ENCODE measurements at places on chromosomes 3 and 15.

DNA sequence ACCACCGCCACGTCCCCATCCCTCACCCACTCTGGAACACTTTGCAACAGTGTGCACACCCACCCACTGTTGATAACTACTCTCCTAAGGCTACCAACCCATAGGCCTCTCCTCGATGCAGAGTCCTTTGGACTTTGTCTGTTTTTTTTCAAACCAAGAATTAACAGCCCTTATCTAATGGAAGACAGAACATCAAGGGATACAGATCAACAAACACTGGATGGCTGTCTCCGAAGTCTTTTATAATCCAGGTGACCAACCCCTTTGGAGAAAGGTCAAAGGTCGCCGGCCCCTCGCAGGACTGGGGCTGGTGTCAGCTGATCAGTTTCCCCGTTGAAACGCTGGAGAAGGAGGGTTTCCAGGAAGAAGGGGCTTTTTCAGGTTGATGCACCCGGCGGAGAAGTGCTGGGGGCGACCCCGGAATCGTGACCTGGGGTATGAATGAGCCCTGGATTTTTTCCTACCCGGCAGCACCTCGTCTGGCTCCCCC is 532 bp downstream of the B4GALT4 start:
- peak; percentile 24 for DNase-seq

DNA sequence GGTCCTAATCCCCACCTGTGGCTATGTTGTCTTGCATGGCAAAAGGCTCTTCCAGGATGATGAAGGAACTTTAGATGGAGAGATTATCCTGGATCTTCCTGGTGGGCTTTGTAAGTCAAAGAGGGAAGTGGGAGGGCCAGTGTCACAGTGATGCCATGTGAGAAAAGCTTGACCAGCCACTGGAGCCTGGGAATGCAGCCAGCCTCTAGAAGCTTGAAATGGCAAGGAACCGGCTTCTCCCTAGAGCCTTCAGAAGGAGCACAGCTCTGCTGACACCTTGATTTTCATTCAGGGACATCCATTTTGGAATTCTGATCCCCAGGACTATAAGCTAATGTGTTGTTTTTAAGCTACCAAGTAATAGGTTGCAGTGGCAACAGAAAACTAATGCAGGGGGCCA is 58.3 kb downstream of the CLEC3B start:
- no peak for DNase-seq

- peak; percentile 44 for DNase-seq
These were observed 583 bp upstream of the C3orf49 start for GRCh38 chr3:63818282-63819150.

- no peak for DNase-seq
These were observed 81.3 kb downstream of the CHL1 start for GRCh38 chr3:277873-278272.

DNA sequence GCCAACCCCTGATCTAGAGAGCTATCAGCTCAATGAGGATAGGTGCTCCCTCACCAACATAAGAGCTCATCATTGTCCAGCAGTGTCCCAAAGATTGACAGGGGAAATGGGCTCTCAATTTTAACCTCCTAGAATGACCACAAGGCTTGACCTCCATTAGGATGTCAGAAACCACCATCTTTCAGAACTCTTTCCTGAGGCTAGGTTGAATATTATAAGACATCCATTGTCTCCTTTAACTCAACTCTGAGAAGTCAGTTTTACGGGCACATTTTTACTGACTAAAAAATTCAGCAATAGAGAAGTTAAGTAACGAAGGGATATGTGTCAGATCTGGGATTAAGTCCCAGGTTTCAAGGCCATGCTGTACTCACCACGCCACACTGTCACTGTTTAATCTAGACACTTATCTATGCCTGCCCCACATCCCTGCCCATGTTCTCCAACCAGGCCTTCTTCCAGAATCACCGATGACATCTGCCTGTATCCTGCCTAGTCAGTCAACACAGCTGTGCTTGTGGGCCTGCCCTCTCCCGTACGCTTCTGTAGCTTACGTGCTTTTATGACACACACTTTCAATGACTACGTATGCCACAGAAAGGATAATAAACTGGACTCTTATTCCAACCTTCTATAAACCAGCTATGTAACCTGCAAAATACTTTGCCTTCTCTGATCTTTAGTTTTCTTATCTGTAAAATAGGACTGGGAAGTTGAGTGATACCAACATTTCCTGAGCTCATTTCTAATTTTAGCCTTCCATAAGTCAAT is 17.1 kb upstream of the MUC13 start:
- DNase-seq, result no peak

DNA sequence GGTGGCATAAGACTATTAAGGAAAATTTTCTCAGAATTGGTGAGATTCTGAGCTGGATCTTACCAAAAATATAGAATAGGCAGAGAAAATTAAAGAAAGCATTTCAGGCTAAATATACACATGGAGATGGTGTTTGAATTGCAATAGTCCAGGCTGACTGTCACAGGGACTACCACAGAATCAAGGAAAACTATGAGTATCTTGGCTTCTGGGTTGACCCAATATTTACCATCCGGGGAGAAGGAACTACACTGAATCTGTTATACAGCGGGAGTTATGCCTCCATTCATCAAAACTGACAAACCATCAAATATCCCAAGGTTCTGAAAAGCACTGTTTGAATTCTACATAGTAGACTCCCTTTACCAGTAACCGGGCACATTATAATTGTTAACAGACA is 102.2 kb downstream of the TUSC7 start:
- no peak for DNase-seq

GRCh38 chr3:21466476-21466875 is 284.5 kb downstream of the ZNF385D start:
- no peak for DNase-seq

DNA sequence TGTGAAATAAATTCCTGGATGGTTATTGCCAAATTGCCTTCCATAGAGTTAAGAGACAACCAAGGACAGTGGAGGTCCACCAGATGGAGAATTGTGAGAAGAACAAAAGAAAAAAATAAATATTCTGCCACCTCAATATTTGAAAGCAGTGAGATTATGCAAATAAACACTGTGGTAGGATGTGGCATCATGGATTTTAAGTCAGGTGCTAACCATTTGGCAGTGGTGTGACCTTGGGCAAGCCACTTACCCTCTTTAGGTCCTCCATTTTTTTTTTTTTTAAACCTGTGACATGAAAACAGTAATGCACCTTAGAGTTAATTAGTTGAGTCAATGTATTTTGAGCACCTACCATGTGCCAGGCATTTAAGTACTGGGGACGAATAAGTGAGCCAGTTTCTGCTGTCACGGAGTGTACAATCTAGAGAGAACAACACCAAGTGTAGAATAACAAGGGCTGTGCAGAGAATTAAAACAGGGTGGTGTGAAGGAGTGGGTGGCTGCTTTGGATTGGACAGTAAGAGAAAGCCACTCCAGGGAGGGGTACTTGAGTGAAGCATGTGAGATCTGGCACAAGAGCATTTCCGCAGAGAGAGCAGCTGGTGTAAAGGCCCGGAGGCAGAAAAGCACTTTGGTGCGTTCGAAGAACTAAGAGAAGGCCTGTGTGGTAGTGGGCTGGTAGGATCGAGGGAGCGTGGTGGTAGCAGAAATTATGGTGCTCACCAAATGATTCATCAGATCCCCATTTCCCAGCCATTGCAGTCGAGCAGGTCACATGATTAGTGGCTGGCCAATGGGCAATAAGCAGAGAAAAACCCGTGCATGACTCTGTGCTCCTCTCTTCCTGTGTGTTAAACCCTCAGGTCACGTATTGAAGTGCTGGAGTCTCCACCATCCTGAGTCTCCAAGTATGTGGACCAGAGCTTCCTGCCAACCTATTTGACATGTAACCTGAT is 39.2 kb downstream of the CCK start:
- DNase-seq, result no peak

DNA sequence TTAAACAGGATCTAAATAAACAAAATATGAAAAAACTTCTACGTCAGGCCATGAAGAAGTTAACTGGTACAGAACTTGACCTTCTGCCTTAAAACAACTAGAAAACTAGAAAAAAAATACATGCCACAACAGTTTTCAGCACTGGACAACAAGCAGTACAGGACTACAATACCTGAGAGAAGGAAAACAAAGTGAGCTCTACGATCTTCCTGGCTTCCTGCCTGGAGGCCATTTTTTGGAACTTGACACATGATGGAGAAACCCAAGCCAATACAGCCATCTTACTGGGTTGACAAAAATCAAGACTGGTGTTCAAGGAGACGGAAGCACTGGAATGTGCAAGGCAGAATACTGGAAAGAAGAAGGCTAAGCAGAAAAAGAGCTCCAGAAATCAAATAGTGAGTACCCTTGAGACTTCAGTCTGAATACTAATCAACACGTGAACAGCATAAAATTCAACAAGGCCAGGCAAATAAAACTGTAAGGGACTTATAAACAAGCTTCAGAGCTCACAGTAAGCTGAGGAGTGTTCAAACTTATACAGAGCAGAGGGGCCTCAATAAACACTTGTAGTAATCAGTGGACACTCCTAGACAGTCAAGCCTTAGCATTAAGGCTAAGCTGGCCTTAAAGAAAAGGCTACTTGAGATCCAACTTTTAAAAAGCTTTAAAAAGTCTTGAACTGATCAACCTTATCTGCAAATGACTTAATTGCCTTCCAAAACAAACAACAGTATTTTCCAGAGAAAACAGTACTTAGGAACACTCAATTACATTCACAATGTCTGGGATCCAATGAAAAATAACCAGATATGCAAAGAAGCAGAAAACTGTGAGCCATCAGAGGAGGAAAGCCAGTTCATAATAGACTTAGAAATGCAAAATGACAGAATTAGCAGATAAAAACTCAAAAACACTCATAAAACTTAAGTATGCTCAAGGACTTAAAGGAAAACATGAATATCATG is 63.2 kb downstream of the DLG1 start:
- DNase-seq, result no peak

GRCh38 chr3:182617500-182617899 is 175.8 kb upstream of the ATP11B start:
- no peak for DNase-seq

- no peak for DNase-seq
These were observed 1.9 kb downstream of the GNAT1 start for GRCh38 chr3:50193286-50193685.

DNA sequence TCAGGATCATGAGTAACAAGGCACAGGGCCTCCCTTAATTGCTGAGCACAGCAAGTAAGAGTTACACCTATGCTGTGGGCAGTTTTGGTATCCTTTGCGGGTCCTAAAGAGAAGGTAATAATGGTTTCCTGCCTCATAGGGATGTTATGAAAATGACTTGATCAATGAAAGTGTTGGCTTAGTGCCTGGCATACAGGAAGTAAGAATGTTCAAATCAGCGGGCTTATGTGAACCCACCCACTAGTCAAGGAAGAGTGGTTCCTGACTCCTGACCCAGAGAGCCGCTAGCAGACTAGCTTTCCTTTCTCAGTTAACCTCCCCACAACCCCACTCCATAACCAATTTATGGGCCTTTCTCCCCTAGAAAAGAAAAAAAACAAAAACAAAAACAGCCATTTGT is 5.2 kb upstream of the ADAMTS9 start:
- DNase-seq, result no peak

DNA sequence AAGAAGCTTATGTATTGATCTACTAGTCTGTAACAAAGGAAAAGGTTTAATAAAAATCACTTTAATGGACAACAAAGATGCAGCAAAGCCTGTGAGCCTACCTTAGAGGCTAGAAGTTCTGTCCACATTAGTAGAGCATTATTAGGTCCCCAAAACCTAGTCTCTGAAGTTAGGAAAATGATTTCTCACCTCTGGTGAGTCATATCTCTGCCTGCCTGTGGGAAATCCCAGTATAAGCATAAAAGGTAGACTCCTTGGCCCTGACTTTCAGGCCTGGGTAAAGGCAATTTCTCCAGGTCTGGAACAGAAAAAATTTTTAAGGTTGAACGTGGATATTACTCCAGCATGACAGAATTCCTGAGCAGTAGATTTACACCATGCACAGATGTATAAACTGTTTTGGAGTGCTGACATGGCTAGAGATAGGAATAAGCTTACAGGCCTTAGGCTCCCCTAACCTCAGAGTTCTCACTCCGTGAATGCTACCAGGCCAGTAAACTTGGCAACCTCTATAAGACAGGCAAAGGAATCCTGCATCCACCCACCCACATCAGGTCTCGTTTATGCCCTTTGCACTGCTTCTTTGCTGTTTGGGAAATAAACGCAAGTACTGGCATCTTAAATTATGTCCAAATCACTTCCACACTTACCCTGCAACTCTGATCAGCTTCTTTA is 104.1 kb downstream of the SERPINI1 start:
- DNase-seq, result no peak

DNA sequence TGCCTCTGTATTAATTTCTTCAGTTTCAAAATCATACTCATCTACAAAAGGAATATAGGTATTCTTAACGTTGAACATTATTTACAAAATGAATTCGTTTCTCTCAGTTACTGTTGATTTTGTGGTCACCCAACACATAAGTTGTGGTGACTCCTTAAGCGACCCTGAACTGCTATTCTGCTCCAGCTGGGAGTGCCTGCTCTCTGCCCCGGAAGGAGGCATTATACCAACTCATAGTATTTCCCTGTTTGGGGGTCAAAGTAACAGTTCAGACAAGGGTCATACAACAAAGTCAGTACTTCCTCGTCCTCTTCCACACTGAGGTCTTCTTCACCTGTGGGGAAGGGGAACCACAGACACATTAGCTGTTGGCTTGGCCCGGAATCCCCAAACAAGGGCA is 75.7 kb upstream of the FAM3D start:
- no peak for DNase-seq

GRCh38 chr3:115165266-115165665 is 18.2 kb upstream of the ZBTB20 start:
- no peak for DNase-seq

- no peak for DNase-seq
These were observed 388.3 kb downstream of the FEZF2 start for GRCh38 chr3:61985020-61985419.

- no peak for DNase-seq
These were observed 170.1 kb upstream of the GBE1 start for GRCh38 chr3:81931265-81932251.

- no peak for DNase-seq
These were observed 92.1 kb downstream of the DUT start for GRCh38 chr15:48423342-48423741.

GRCh38 chr3:138367911-138368310 is 19.5 kb downstream of the MRAS start:
- DNase-seq, result no peak

GRCh38 chr3:112776836-112777235 is 69.8 kb downstream of the CD200R1L start:
- no peak for DNase-seq

- no peak for DNase-seq
These were observed 82.3 kb upstream of the MLF1 start for GRCh38 chr3:158488670-158489069.

DNA sequence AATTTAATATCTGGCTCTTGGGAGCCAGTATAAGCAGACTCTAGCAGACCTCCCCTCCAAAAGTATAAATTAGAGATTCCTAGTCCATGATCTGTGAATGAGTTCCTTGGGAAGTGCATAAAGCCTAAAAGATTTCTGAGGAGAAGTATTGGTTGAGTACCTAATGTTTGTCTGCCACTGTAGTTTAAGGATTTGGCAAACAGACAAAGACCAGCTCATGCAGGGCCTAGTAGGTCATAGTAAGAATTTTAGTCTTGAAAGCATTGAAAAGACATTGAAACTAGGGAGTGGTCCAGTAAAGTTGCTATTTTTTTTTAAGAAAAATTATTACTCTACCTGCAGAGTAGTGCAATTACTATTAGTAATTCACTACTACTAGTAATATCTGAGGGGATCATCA is 67.5 kb downstream of the SPRED1 start:
- no peak for DNase-seq

- DNase-seq, result no peak
These were observed 2.4 kb downstream of the ACAP2 start for GRCh38 chr3:195440379-195440778.

Data from progenitor cell of endocrine pancreas (in vitro differentiated cells).